ENCODE measurements at places on chromosomes 16 and 17.
A peak's percentile ranks its signal among the peaks of the same experiment; 100 is the strongest.

DNA sequence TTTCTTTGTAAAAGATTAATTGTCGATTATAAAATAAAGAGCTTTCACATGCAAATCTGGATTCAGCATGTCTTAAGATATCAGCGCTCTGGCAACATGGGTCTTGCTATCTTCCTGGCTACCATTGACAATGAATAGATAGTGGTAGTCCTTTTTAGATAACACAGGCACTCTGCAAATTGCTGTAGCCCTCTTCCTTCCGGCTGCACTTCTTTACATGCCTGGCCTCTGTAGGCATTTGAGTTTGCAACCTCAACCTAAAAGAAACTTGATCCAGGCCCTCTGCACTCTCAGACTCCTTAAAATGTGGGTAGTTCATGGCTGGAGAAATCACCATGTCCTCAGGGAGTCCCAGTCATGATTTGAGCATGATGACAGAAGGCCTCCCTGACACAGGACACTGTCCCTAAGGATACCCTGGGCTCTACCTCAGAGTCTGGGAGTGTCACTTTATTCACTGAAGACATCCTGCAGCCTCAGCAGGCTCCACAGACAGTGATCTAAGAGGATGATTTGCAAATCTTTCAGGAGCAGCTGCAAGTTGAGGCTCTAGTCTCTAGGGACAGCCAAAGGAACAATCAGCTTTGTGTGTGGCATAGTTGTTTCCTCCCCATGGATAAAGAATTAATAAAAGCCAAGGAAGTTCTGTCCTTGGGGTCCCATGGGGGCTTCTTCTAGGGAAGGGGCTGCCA lies 529.4 kb downstream of the RBFOX1 start:
- no peak for DNase-seq

DNA sequence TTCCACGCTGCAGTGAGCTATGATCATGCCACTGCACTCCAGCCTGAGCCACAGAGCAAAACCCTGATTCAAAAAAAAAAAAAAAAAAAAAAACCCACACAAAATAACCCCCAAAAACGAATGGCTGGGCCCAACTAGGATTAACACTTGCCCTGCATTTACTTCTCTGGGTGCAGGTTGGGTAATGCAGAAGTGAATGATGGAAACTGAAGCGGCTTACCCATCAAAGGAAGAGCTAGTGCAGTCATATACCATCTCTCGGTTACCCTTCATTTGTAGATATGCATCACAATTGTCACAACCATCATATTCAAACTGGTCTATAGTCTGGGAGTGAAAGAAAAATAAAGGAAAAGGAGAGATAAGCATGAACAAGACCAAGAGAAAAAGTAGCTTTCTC lies 819 bp downstream of the SUPT4H1 start:
- no peak for DNase-seq

DNA sequence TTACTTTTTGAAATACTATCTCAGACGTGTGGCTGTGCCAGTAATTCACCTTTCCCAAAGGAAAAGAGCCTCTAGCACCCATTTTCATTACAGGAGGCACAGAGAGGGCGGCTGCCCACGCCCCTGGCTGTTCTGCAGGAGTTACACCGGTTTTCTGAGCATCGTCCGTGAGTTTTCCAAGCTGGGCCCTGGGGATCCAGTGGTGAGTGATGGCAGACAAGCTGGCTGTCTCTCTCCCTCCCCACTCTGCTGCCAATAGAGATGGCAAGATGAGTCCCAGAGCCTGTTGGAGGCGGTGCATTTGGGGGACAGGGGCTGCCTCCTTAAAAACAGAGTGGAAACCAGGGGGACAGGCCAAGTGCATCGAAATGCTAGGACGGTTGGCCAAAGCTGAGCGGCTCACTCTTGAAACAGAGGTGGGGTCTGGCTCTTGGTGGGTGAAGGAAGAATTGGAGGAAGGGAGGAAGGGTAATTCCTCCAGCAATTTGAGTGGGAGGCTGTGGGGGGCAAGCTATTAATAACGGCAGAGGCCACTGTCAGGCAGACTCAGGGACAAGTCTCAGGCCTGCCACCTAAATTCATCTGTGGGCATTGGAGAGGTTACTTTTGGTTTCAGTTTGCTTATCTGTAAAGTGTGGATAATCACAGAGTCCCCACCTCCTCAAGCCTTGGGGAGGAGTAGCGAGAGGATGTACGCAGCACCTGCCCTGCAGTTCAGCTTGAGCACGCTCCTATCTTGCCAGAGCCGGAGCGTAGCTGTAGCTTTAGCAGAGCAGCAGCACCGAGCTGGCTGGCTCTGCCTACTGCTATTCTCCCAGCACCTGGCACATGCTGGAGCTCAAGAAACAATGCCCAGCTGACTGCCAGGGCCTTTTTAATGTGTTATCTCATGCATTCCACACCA lies 7.5 kb upstream of the NOS2 start:
- DNase-seq, result peak; percentile 19

GRCh38 chr16:57825298-57826044 lies 23.2 kb upstream of the KIFC3 start:
- DNase-seq, result no peak

GRCh38 chr17:39175695-39176093 lies 9.7 kb upstream of the ARL5C start:
- DNase-seq, result no peak

DNA sequence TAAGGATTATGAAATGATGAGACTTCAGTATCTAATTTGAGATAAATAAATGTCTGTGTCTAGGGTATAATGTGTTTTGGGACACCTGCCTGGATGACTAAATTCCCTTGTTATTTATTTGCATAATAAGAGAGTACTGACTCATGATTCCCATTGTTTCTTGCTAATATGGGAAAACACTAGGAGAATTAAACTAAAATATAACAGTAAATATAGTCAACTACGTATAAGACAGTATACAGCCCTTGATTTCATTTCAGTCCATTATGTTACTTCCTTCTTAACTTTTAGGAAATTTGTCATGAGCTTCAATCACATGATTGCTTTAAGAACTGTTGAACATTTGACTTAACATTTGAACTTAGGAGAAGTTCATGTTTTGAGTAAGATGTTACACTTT lies 62.4 kb downstream of the VMP1 start:
- DNase-seq, result no peak

- no peak for DNase-seq
Observed at GRCh38 chr17:73592501-73592961, 51.7 kb downstream of the SDK2 start.

GRCh38 chr16:53784291-53784690 lies 80.3 kb downstream of the FTO start:
- no peak for DNase-seq

Data from stimulated activated CD8-positive, alpha-beta memory T cell treated with anti-CD3 and anti-CD28 coated beads, Interleukin-4, amount 100 ng/mL, for 4 hours (primary cell).